ENCODE measurements at places on chromosomes 6 and 20.

GRCh38 chr6:169838346-169839028, 87.1 kb downstream of the ERMARD start:
- no peak for DNase-seq

DNA sequence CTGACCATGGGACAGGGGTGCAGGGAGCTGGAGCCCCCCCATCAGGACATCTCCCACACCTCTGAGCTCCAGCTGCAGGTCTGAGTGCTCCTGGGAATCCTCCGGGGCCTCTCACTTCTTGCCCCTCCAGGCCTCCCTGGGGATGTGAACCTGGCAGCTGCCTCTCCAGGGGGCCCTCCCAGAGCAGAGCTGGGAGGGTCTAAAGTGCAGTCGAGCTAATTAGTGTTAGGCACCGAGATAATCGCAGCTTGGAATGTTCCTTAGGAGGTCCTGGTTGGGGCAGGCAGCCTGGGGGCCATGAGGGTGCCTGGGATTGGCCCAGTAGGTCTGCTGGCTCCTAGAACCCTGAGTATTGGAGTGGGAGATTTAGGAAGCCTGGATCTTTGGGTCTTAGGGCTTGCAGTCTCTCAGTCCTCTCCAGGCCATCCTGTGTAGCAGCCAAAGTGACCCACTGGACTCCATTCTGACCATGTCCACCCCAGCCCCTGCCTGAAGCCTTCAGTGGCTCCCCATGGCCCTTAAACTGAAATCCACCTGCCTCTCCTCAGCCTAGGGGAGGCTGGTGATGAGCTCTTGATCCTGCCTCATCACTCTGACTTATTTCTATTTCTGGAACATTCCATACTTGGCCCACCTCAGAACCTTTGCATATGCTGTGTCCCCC, 26.0 kb downstream of the CEBPB start:
- no peak for DNase-seq

- DNase-seq, result no peak
These were observed 145.1 kb downstream of the RIMS1 start for GRCh38 chr6:72031471-72031870.

DNA sequence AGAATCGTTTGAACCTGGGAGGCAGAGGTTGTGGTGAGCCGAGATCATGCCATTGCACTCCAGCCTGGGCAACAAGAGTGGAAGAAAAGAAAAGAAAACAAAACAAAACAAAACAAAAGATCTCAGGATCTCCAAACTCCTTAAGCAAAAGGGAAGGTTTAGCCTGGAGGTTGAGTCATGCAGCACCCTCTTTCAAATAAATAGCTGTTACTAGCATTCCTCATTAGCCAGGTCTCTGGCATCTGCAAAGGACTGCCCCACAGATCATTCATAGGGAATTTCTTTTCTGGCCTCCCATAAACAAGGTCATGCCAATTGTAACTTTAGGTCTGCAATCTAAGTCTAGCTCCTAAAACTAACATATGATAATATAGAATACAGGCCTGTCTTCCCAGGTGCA, 37.2 kb downstream of the EDN1 start:
- DNase-seq, result no peak

DNA sequence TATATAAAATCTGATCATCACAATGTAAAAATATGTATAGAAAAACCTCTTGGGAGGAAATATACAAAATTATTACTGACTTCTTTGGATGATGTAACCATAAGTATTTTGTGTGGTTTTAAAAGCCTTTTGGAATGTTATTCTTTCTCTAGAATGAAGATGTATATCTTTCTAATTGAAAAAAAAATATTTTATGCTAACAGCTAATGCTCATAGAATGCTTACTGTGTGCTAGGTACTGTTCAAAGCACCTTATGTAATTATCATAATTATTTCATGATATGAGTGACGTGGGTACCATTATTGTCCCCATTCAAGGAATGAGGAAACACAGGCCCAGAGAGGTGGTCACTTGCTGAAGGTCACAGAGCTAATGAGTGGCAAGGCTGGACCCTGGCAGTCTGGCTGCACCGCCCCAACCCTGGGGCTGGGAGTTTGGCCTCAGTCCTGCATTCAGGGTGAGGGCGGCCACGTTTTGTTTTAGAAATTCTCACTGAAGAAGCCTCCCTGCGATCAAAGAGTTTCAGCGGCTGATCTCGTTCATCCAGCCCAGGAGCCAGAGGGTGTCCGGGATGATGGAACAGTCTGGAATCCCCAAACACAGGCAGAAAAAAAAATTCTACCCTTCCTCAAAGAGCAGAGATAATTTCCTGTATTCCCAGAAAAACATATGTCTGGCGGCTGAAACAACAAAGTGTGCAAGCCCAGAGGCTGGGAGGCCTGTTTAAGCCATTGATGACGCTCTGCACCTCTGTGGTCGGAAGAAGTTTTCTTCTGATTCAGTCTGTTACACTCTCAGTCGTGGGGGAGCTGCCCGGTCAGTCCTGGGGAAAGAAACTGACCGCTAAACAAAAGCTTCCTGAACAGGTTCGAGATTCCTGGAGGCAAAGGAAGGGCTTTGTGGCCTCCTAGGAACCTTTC, 37.3 kb downstream of the TFEB start:
- peak; percentile 96 for DNase-seq

DNA sequence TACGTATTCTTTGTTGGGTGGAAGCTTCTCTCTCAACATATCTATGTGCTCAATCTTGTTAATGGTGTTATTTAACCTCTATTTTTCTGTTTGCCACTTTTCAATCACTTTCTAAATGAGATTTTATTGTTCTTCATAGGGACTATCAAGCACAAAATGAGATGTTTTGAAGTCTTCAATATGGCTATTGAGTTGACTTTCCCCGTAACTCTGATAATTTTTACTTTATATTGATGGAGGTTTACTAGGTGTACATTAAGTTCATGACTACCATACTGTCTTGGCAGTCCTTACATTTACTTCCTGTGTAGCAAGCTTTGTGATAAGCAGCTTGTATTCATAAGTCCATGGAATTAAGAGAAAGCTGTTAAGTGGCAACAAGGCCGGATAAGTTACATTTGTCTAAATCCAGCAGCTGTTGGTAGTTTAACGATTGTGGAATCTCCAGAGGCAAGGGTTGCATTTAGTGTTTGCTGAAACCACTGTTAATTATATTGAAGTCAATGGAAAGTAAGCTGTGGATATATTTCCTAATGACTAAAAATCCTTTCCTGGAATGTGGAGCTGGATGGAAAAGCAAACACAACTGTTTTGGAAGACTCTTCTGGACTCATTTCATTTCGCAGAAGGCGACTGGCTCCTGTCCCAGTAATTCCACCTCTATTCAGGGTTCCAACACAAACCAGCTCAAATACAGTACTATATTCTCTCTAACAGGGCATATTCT, 57.3 kb upstream of the SMIM29 start:
- no peak for DNase-seq

All from brain microvascular endothelial cell (primary cell).